ENCODE measurements at places on chromosomes 13 and 19.

DNA sequence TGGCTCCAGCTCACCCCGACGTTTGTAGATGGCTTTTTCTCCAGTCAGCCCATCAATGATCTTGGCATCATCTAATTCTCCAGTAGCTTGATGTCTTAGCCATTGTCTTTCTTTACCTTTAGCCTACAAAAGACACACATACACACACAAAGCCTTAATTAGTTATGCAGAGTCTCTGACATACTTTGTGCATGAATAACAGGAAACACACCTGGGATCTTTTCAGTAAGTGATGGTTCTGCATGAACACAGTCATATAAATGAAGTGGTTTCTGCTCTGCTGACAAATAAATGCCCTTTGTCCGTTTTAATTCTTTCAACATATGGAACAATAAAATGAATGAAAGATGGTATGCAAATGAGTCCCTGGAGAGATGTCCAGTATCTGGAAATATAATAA, 133.3 kb downstream of the RGCC start:
- DNase-seq = no peak

- DNase-seq = no peak
Measured at GRCh38 chr19:14533450-14533849, 4.1 kb downstream of the TECR start.

- DNase-seq = no peak
Measured at GRCh38 chr13:52003541-52003940, 7.7 kb downstream of the ATP7B start.

GRCh38 chr13:40781717-40782116, 7.7 kb upstream of the SLC25A15 start:
- DNase-seq = no peak

GRCh38 chr13:99013951-99014350, 36.1 kb upstream of the DOCK9 start:
- DNase-seq = no peak

GRCh38 chr13:111385183-111385857, 64.9 kb downstream of the TEX29 start:
- no peak for DNase-seq

- no peak for DNase-seq
Measured at GRCh38 chr19:7907122-7907521, 3.4 kb downstream of the MAP2K7 start.

DNA sequence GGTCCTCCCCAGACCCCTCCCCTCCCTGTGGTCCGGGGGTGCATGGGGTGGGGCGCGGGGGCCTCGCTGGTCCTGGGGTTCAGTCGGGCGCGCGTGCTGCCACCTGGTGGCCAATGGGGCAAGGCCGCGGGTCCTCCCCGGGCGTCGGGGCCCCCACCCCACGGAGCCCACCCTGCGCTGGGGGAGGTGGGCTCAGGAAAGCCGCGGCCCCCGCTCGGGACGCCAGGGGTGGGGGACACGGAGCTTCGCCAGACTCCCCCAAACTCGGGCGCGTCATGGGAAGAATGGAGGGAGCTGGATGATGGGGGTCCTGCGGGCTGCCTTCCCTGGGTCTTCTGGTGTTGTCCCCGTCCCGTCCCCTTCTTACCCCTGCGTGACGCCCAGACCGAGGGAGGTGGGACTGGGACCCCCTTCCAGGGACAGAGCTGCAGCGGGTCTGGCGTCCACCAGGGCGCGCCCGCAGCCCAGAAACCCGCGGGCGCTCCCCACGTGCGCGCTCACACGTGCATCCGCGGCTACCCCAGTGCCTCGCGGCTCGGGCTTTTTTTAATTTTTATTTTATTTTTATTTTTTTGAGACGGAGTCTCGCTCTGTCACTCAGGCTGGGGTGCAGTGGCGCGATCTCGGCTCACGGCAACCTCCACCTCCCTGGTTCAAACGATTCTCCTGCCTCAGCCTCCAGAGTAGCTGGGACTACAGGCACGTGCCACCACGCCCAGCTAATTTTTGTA, 19.8 kb upstream of the TCF3 start:
- DNase-seq = peak; percentile 79

- DNase-seq = peak; percentile 33
Measured at GRCh38 chr19:48874303-48875135, 2.3 kb downstream of the PPP1R15A start.

GRCh38 chr13:75801388-75801945, 165.3 kb downstream of the LMO7 start:
- DNase-seq = no peak

GRCh38 chr19:31461814-31462539, 112.7 kb upstream of the TSHZ3 start:
- DNase-seq = no peak

- no peak for DNase-seq
Measured at GRCh38 chr13:47332149-47332548, 435.3 kb upstream of the HTR2A start.

- peak; percentile 64 for DNase-seq
Measured at GRCh38 chr19:48768994-48769713, 13.8 kb downstream of the FGF21 start.

GRCh38 chr13:81211713-81212112, 870.8 kb upstream of the SPRY2 start:
- no peak for DNase-seq

DNA sequence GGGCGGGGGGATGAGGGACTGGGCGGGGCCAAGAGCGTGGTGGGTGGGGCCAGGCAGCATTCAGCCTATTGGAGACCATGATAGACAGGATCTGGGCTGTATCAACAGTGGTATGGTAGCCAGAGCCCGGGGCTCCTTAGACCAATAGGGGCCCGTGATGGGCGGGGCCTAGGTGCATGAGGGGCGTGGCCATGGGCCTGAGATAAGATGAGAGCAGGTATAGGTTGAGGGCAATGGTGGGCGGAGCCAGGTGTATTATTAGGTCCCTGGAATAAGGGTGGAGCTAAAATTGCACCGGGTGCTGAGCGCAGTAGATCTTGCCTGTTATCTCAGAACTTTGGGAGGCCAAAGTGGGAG, 5.3 kb downstream of the ABCA7 start:
- DNase-seq = peak; percentile 87

- no peak for DNase-seq
Measured at GRCh38 chr19:30091456-30091855, 149.4 kb downstream of the URI1 start.

- peak; percentile 87 for DNase-seq
Measured at GRCh38 chr19:15466851-15467733, 2.7 kb upstream of the RASAL3 start.

- DNase-seq = peak; percentile 41
Measured at GRCh38 chr13:24040835-24041234, 119.7 kb upstream of the SPATA13 start.

GRCh38 chr13:65606622-65607021, 1623.5 kb downstream of the PCDH9 start:
- no peak for DNase-seq

- DNase-seq = no peak
Measured at GRCh38 chr13:89310943-89311672, 1639.9 kb downstream of the SLITRK5 start.

DNA sequence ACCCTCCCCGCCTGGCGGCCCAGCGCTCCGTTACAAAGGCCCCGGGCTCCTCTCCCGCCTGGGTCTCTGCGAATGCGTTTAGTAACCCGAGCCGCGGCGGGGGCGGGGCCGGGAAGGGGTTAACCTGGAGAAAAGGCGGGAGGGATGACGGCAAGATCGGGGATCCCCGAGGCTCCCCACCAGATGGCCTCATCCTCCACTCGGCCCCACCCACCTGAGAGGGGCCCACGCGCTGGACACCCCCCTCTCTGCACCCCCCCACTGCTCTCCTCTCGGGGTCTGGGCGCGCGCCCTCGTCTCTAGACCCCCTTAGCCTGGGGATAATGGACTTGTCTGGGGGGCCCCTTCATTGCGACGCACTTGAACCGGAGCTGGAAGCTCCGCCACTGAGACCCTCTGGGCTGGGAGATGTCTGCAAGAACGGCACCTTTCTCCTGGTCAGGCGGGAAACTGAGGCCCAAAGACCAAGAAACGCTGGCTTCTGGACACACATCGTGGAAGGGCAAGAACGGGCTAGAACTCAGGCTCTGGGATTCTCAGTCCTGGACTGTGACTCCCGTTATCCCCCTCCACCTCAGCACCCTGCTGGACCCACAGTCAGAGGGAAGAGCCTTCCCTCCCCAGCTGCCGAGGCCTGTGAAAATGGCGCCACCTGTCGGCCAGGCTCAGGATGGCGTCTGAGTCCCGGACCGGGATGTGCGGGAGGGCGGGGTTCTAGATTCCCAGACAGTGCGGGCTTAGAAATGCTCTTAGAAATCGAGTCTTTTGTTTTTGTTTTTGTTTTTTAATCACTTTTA, 2.9 kb upstream of the LTBP4 start:
- peak; percentile 89 for DNase-seq

GRCh38 chr13:97228850-97229521, 6.9 kb downstream of the MBNL2 start:
- no peak for DNase-seq

DNA sequence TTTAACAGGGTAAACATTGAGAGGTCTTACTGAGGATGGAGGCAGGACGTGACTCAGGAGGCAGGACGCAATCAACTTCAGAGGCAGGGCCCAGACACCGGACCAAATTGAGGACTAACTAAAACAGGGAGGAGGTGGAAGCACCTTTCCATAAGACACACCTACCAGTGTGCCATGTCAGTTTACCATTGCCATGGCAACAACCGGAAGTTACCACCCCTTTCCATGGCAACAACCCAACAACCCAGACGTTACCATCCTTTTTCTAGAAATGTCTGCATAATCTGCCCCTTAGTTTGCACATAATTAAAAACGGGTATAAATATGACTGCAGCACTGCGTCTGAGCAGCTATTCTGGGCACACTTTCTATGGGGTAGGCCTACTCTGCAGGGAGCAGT, 53.5 kb upstream of the SOX21 start:
- no peak for DNase-seq

DNA sequence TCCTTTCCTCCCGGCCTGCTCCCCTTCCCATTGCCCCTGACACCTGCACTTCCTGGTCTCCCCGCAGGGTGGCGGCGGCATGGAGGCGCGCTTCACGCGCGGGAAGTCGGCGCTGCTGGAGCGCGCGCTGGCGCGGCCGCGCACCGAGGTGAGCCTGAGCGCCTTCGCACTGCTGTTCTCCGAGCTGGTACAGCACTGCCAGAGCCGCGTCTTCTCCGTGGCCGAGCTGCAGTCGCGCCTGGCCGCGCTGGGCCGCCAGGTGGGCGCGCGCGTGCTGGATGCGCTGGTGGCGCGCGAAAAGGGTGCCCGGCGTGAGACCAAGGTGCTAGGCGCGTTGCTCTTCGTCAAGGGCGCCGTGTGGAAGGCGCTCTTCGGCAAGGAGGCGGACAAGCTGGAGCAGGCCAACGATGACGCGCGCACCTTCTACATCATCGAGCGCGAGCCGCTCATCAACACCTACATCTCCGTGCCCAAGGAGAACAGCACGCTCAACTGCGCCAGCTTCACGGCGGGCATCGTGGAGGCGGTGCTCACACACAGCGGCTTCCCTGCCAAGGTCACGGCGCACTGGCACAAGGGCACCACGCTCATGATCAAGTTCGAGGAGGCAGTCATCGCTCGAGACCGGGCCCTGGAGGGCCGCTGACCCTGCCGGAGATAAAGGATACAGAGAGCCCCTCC, 1.7 kb downstream of the TRAPPC5 start:
- no peak for DNase-seq

- DNase-seq = no peak
Measured at GRCh38 chr13:39483326-39483725, 119.7 kb downstream of the LHFPL6 start.

- DNase-seq = peak; percentile 46
Measured at GRCh38 chr13:24267274-24267673, 42.1 kb upstream of the C1QTNF9 start.

DNA sequence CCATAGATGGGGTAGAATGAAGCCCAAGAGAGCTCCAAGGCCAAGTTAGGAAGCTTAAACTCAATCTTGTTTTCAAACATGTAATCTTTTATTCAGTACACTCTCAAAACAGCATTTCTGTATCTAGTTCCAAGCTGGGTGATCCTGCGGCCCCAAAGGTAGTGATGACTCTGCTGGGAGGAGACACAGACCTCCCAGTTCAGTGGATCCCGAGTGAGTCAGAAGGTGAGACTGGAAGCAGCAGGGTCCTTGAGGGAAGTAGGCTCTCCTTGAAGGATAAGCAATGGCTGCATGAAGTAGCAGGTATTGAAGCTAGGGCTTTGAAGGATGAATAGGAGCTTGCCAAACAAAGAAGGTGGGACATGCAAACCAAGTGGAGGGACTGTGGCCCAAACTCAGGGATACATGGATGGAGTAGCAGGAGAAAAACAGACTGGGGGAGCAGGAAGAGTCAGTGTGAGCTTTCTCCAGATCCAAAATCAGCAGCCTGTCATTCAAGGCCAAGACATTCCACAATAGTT, 9.6 kb downstream of the TINCR start:
- DNase-seq = no peak

DNA sequence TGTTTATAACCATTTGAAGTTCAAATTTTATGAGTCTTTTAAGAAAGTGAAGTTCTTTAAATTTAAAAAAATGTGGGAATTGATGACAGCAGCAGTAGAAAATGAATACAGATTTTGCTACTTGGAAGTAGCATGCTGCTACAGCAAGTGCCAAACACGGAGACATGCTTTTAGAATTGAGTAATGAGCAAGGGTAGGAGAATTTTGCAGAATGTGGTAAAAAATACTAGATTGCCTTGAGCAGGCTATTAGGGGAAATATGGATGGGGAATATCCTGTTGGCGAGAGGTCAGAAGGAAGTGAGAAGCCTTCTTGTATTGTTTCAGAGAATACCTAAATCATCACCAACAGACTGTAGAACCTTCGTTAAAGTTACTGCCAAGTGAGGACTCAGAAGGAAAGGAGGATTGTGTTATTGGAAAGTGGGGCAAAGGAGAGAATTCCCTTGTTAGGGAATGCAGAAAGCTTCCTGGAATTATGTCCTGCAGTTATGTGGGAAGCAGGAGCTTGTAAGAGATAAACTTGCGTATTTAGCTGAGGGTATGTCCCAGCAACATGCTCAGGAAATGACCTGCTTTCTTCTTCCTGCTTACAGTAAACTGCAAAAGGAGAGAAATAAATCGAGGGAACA, 32.4 kb upstream of the OXGR1 start:
- DNase-seq = no peak

- DNase-seq = peak; percentile 36
Measured at GRCh38 chr19:46068345-46069258, 27.8 kb upstream of the IGFL4 start.

DNA sequence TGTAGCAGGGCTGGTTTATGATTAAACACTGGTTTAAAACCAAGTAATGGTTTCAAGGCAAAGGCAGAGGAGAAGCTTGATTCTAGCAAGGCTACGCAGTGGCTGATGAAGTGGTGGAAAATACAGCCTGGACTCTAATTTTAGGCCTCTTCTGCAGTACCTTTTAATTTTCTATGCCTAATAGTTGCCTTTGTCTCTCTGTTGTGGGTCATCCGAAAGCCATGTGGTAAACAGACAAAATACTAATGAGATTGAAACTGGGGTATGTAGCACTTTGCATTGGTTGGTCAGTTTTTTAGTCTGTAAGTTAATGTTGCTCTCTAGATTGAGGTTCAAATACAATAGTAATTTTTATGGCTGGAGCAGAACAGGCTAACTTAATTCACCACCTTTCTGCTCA, 3.3 kb downstream of the LMO7 start:
- DNase-seq = no peak

Data from hematopoietic multipotent progenitor cell treated with erythropoietin and hydrocortisone succinate and interleukin-3 and kit ligand, for 4 days (in vitro differentiated cells).